CD4-positive, alpha-beta T cell treated with Interleukin-17A for 4 hours (primary cell): ENCODE measurements at places on chromosomes 4 and X.

DNA sequence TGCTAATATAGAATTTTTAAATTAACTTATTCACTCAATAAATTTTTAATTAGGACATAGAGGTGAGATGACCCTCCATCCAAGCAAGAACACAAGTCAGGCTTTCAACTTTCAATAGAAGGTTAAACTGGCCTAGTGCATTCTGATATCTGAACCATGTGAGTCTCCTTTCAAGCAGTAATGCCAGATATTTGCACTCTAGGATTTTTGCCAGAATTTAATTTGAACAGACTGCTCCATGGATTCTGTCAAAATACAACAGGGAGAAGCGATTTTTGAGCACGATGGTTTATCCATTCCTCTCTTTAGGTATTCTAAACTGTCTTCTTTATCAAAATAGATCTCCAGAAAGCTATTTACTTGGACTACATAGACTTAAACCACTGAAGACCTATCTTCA lies 72.0 kb upstream of the DCLK2 start:
- no peak for DNase-seq

GRCh38 chr4:142377342-142378091 lies 468.6 kb downstream of the INPP4B start:
- DNase-seq: no peak

GRCh38 chr4:22668301-22668700 lies 24.4 kb upstream of the GBA3 start:
- DNase-seq: no peak

DNA sequence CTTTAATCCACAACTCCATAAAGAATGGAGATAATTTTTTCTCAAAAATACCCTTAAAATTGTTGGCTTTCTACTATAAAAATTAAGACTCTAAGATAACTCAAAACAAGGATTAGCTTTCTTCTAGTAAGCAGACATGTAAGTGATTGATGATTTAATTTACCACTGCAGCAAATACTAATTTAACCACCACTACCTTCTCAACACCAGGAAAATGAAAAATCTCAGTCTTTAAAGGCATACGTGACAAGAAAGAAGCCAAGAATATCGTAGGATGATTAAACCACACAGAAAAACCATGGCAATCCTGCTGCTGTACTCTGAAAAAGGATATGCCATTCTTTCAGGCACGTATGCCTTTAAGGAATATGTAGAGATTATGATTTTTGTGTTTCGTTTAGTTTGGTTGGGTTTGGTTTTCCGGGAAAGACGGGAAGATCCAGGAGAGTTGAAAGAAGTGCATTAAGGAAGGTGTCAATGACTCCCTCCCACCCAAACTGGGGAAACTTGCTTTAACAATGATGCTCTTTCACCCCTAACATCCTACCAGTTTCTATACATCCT lies 881 bp downstream of the LRCH2 start:
- no peak for DNase-seq

- DNase-seq: no peak
These were observed 5.5 kb upstream of the XIAP start for GRCh38 chrX:123854329-123854728.

GRCh38 chr4:109878355-109878754 lies 30.4 kb downstream of the LRIT3 start:
- no peak for DNase-seq

GRCh38 chr4:159227378-159227777 lies 124.5 kb downstream of the RAPGEF2 start:
- DNase-seq: no peak

- DNase-seq: no peak
These were observed 74.2 kb downstream of the TAF1 start for GRCh38 chrX:71440401-71440800.
